ENCODE measurements at places on chromosomes 6 and 20. TPM values are rescaled to one million over a fixed set of nuclear protein-coding genes. Genes with fewer than 3 reads are reported as not detected.

Gene OTOR
- not detected for total RNA-seq

DNA sequence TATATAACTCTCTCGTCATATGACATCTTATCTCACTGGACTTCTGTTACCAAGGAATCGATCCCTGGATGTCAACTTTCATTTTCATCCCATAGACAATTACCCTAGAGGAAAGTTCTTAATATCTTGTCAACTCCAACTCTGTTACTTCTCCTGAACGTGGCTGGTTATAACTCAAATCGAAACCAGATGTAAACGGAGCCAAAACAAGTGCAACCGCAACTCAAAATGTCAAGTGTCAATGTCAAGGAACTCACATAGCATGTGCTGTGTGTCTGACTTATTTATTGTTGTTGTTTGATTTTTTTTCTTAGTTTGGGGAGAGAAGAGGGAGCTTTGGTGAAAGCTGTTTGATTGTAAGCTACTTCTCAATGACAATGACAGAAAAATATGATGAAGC is 108.6 kb downstream of the VIP start:
- no peak for DNase-seq

- DNase-seq = peak; percentile 37
Observed at GRCh38 chr6:117167520-117168271, 97.7 kb upstream of the VGLL2 start.

Gene TRAPPC3L
- total RNA-seq = not detected

- DNase-seq = no peak
Observed at GRCh38 chr20:57612436-57612835, 7.8 kb downstream of the ZBP1 start.

- DNase-seq = no peak
Observed at GRCh38 chr20:58869662-58870227, 17.2 kb downstream of the GNAS start.

Gene FKBP1A
- 78.4 TPM for total RNA-seq

DNA sequence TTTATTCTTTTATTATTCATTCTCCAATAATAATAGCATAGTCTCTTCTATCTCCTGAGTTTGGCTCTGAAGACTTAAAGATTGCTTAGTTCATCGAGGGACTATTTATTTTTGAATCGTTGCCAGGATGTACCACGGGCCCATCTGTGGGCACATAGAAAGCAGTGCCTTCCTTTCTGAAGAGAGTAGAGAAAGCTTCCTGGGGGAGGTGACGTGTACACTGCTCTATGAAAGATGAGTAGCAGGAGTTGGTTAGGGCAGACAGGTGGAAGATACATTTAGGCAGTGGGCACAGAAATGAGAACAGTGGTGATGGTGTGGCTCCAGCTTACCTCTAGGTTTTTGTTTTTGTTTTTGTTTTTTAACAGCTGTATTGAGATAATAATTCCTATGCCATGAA is 98.4 kb downstream of the CDKAL1 start:
- DNase-seq = no peak
